NCI-H1694 treated with DMSO at 0.1 percent for 48 hours (cell line): ENCODE measurements at places on chromosomes 2 and 18.

DNA sequence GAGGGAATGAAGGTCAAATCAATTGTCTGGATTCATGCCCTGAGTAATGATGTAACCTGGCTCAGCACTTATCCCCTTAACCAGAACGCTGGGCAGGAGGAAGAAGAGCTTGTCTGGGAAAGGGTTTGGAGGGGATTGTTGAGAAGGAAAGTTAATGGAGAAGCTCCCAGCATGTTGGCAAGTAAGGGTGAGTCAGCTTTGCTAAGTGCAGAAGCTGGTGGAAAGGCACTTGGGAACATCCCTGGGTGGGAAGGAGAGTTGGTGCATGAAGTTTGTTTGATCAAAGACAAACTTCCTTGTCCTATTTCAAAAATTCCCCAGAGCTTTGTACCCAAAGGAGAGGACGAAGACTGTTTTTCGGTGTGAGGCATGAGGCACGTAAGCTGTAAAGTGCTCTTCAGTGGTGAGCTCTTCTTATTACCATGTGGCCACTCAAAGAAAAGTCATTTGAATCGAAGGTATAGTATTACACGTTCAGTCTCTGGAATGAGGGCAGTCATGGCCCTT lies 17.6 kb upstream of the DAW1 start:
- DNase-seq, result no peak

DNA sequence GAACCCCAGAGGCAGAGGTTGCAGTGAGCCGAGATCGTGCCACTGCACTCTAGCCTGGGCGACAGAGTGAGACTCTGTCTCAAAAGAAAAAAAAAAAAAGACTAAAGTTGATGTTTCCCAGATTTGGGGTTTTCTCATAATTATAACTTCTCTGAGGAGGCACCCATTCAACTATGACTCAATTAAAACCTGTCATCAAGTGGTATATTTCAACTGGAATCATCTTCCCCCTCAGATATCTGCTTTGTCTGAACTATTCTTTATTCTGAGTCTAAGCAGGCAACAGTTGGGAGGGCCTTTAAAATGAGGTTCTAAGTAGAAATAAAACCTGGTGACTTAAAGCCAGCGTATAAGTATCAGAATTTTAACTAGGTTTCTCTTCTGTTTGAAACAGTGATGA lies 88.5 kb downstream of the PTRHD1 start:
- no peak for DNase-seq

DNA sequence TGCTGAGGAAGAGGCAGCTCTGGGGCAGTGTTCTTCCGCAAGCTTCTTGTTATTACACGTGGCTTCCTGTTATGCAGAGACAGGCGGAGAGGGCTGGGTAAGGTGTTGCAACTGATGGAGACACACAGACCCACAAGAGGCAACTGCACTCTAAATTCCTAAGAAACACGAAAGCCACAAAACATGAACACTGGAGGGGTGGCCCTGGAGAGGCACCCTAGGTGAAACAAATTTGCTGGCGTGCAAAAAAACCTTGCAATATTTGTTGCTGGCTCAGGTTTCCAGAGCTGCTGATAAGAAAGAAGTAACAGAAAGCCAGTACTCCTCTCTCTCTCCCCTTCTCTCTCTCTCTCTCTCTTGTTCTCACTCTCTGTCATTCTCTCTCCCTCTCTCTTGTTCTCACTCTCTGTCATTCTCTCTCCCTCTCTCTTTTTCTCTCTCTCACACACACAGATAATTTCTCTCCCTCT lies 31.8 kb downstream of the ARHGAP25 start:
- DNase-seq, result no peak

- peak; percentile 24 for DNase-seq
Observed at GRCh38 chr2:165952741-165953211, 800 bp downstream of the TTC21B start.

DNA sequence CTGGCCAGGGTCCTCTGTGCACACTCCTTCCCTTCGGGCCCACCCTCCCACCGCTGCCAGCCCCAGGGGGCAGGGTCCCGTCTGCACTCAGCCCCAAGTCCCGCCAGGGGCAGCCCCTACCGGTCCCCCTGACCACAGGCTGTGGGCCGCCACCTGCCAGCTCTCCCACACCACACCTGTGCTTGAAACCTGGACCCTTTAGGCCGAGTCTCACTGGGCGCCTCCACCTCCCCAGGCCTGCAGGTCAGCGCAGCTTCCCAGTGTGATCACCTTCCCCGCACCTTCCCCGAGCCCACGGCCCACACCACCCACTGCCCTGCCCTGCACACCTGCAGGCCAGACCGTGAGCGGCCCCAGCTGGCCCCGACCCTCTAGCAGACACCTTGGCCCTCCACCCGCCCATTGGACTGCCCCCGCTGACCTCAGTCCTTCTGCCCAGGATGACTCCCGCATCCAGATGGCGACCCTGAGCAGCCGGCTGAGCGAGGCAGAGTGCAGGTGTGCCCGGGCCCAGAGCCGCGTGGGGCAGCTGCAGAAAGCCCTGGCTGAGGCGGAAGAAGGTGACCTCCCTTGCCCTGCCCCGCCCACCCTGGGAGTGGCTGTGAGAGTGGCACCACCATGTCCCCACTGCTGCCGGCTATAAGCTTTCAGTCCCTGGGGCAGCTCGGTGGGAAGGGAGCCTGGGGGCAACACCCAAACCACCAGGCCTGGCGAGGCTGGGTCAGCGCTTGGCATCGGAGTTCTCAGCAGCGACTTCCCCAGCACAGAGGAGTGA lies 31.3 kb upstream of the SNED1 start:
- no peak for DNase-seq

DNA sequence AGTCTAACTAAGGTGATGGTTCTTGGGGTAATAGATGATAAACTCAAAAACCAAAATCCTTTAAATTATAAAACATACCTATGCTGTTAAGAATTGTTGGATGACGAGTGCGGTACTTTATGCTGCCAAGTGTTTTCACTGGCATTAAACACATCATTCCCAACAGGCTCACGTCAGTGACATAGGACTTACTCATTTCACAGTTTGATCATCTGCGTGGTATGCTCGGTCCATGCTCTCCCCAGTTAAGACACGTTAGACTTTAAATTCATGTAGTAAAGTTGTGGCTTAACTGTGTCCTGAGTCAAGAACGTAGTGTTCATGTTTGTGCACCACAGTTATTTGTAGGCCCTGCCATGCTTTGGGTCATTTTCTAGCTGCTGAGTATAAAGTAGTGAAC lies 125.6 kb upstream of the MYT1L start:
- DNase-seq, result no peak

GRCh38 chr2:211545582-211545981 lies 989.2 kb downstream of the CPS1 start:
- DNase-seq, result no peak

GRCh38 chr2:48531141-48531648 lies 1.2 kb downstream of the STON1 start:
- DNase-seq, result no peak

DNA sequence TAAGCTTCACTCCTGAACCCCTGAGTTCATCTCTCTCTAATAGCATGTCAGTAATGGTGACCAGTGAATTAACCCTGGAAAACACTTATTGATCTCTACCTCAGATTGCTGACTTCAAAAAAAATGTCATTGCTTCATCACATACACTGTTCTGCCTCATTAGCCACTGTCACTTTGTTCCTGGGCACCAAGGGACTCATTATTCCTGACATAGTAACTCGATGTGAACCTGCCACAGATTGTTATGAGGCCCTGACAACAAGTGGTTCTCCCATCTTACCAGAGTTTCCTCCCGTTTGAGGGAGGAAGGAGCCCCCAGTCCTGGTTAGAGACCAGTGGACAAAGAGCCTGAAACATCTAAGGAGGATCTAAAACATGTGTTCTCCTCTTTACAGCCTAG lies 403.3 kb upstream of the SMIM21 start:
- no peak for DNase-seq

GRCh38 chr2:219244789-219245147 lies 476 bp downstream of the GLB1L start:
- DNase-seq, result no peak

GRCh38 chr2:140698636-140699035 lies 1432.2 kb downstream of the LRP1B start:
- no peak for DNase-seq

DNA sequence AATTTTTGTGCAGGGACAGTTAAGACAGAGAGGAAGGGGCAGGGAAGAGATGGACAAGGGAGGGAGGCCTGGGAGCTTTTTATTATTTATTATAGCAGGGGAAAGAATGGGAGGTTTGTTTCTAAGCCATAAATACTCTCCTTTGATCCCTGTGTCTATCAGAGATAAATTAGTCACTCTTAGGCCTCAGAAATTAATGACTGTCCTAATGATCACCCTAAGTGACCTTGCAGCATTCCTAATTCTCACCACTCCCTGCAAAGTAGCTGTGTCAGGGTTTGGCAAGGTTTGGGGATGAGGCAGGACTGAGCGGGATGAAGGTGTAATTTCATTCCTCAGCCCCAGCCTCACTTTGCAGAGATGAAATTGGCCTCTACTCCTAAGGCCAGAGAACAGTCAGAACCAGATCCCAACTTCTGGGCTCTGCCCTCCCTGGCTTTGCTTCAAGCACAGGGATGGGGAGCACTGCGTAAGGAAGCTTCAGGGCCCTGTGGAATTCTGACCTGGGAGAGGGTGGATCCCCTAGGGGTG lies 95.0 kb downstream of the TMEM17 start:
- DNase-seq, result no peak

- no peak for DNase-seq
Observed at GRCh38 chr18:11148680-11149440, 509 bp downstream of the PIEZO2 start.

DNA sequence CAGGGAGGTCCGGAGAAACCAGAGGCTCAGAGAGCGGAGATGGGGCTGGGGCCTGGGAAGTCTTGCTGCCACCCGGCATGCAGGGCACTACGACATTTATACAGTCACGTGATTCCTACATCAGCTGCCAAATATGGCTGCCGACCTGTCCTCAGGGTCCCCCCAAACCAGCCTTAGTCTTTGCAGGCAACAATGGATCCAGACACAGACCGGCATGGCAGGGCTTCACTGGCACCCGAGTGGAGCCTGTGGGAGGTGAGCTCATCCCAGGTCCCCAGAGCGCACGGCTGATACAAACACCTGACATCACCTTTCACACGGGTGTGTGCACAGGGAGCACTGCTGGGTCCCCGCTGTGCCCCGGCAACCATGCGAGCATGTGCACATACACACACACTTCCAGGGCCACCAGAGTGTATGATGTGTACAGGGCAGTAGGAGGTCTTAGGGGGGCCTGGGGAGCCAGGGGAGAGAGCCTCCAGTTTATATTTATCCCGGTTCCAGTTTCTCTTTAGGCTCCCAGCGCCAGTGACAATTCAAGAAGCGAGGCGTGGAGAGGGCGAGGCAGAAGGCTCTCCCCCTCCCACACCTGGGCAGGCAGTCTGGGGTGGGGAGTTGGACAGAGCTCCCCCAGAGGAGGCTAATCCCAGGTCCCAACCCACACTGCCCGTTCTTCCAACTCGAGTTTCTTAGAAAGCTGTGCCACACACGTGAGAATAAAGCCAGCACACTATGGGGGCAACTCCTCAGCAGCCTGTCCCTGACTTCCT lies 2.7 kb downstream of the SEMA4C start:
- peak; percentile 20 for DNase-seq

- no peak for DNase-seq
Observed at GRCh38 chr2:205323929-205324328, 358.4 kb upstream of the NRP2 start.

GRCh38 chr2:101395545-101396315 lies 8.4 kb upstream of the CREG2 start:
- DNase-seq, result no peak

DNA sequence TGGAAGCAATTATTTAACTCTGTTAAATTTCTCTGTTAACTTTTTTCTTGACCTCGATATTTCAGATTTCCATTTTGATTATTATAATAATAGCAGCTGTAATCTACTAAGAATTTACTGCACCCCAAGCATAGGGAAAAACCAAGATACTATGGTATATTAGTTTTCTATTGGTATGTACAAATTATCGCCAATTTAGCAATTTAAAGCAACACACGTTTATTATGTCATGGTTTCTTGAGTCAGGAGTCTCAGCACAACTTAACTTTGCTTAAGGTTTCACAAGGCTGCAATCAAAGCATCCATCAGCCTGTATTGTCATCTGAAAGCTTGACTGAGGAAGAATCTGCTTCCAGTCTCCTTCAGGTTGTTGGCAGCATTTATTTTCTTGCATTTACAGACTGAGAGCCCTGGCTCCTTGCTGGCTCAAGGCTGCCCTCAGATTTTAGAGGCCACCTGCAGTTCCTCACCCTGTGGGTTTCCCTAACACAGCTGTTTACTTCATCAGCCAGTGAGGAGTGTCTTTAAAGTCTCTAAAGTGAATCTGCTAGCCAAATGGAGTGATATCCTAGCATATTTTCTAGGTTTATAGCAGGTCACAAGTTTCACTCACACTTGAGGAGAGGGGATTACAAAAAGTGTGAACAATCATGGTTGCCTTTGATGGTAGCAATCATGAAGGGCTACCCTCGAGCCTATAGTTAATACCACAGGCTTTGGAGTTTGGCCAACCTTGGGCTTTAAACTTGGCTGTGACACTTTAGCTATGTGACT lies 4.4 kb upstream of the VPS54 start:
- DNase-seq, result no peak

DNA sequence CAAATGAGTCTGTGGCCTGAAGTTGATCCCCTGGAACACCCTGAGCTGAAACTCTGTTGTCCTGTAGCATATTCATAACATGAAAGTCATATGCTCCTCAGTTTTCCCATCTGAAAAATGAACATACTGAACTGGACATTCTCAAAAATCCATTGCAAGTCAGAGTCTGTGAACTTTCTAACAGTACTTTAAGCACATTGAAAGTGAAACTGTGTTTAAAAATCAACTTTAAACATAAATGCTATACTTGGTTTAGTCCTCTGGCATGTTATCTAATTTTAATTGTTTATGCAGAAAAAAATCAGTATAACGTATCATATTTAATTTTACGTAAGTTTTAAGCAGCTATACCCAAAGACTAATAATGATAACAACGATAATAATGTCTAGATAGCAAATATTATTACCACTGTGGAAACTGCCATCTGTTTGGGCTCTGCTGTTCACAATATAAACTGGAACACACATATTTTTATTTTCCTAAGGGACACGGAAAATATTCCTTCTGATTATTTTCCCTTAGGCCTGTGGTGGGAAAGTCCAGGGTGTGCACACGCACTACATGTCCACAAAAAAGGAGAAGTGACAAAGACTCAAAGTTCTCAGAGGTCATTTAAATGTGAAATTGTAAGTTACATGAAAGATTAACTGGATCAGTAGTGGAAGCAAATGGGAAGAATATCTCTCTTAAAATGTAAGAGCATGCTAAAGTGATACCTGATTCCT lies 56.1 kb upstream of the TTN start:
- DNase-seq, result no peak

DNA sequence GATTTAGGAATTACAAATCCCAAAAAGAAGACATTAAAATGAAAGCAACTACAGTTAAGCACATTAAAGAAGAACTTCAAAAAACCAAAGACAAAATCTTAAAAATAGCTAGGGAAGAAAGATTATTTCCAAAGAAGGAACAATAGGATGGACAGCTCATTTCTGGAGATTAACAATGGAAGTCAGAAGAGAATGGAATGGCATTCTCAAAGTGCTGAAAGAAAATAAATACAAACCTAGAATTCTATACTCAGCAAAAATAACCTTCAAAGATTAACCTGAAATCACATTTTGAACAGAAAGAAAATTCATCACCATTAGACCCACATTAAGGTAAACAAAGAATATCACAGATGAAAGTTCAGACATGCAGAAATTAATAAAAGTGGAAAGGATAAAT lies 229.2 kb downstream of the HDAC4 start:
- no peak for DNase-seq

GRCh38 chr18:32846896-32847295 lies 74.1 kb upstream of the KLHL14 start:
- DNase-seq, result no peak

- no peak for DNase-seq
Observed at GRCh38 chr18:48825101-48825745, 125.5 kb downstream of the SMAD7 start.
